Stimulated activated CD4-positive, alpha-beta T cell treated with anti-CD3 and anti-CD28 coated beads, Interleukin-12 subunit alpha, Interleukin-12 subunit beta, amount 100 ng/mL, for 4 hours (primary cell): ENCODE measurements at places on chromosomes 16 and 17.

- DNase-seq: no peak
Measured at GRCh38 chr17:49469831-49470810, 25.0 kb upstream of the NGFR start.

DNA sequence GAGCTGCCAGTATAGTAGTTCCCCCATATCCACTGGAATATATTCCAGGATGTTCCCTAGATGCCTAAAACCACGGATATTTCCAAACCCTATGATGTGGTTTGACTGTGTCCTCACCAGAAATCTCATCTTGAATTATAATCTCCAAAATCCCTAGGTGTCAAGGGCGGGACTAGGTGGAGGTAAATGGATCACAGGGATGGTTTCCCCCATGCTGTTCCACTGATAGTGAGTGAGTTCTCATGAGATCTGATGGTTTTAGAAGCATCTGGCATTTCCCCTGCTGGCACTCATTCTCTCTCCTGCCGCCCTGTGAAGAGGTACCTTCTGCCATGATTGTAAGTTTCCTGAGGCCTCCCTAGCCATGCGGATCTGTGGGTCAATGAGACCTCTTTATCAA is 168.6 kb downstream of the MAF start:
- no peak for DNase-seq

- no peak for DNase-seq
Measured at GRCh38 chr17:50957600-50958575, 91.7 kb upstream of the TOB1 start.

GRCh38 chr17:44074231-44074910 is 3.8 kb downstream of the G6PC3 start:
- no peak for DNase-seq

- DNase-seq: peak; percentile 44
Measured at GRCh38 chr17:79082311-79083190, 7.9 kb downstream of the ENGASE start.

DNA sequence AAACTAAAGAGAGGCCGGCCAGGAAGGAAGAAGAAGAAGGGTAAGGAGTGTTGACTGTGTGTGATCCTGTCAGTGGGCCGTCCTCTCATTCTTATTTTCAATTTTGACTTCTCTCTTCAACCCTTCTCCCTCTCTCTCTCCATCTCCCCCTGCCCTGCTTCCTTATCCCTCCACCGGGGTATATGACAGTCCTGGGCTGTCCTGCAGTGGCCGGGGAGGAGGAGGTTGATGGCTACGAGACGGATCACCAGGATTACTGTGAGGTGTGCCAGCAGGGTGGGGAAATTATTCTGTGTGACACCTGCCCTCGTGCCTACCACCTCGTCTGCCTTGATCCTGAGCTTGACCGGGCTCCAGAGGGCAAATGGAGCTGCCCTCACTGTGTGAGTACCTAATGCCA is 5.6 kb downstream of the CHD3 start:
- DNase-seq: no peak

DNA sequence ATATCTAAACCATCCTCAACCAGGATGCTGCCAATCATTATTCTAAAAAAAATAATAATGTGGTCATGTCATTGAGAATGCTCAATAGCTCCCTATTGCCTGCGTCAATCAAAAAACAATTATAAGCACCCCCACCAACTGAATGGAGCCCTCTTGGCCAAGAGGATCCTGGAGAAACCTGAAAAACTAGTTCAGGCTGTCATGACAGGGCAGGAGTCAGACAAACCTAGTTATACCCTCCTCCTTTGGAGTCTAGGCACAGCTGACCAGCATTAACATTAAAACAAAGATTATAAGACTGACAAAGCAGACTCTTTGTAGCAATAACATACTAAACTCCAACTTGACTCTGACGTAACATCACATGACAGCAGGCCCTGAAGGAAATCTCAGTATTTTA is 119.2 kb upstream of the CCL2 start:
- no peak for DNase-seq

DNA sequence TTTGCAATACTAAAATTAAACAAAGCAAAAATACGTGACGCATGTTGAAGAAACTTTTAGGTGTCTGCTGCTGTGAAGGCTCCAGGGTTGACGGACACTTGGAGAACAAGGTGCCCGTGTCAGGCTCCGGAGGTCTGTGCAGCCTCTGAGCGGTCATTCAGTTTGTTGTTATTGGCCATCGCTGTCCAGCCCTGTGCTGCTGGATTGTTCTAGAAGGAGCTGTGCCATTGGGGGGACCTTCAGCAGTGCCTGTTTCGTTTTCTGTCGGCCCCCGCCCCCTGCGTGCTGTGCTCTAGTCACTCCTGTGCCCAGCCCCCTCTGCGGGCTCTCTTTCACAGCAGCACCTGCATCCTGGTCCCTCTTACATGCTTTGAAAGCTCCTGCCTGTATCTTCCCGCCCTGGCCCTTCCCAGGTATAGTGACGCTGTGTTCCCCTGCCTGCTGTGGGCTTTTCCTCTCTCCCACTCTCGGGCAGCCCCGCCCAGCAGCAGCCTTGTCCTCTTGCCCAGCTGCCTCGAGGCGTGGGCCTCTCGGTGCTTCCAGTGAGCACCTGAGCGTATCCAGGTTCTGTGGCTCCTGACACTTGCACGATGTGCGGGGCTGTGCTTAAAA is 50.7 kb downstream of the RNF213 start:
- no peak for DNase-seq

DNA sequence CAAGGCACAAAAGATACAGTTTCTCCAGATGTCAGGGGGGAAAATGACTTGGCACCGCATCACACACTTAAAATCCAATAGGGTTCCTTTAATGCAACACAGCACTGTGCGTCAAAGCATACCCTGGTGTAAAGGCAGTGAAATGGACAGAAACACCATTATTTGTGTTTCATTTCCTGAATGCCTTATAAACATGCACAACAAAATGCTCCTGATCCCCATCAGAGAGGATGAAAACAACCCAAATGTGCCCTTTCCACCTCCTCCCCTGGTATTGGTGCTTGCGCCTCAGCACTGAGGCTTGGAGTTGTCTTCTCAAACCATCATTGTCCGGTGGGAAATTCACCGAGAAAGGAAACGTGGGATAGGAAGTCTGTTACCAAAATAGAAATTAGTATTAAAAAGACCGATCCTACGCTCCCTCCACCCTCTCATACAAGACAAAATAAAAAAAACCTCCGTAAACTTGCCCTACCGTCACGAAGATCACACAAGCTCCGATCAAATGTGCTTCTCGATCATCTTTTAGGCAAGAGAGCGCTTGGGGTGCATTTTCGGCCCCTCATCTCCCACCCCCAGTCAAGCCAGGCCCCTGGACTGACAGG is 722 bp downstream of the CDC27 start:
- no peak for DNase-seq

DNA sequence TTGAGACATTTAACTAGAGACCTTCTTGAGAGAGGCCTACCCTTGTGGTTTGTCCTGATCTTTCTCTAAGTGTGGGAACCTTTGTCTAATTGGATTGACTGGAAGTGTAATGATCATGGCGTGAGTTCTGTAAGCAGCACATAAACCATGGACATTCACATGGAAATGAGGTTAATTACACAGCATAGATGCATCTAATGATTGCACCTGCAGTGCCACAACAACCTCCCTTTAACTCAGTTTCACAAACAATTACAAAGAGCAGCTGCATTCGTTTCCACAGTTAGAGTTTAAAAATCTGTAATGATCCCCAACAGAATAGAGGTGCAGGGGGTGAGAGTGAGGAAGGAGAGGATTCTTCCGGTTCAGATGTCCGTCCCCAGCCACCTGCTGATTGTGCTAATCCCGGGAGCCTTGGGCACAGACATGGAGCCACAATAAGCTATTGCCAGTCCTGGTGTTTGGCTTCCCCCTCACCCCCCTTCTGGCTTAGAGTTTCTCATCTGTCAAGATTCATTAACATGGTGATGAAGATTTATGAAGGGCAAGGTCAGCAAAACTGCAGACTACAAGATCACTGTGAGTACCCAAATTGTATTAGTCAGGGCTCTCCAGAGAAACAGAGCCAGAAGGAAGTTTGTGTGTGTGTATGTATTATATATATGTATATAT is 659.2 kb upstream of the SOX9 start:
- no peak for DNase-seq

GRCh38 chr17:81020443-81020766 is 14.5 kb upstream of the BAIAP2 start:
- DNase-seq: no peak

DNA sequence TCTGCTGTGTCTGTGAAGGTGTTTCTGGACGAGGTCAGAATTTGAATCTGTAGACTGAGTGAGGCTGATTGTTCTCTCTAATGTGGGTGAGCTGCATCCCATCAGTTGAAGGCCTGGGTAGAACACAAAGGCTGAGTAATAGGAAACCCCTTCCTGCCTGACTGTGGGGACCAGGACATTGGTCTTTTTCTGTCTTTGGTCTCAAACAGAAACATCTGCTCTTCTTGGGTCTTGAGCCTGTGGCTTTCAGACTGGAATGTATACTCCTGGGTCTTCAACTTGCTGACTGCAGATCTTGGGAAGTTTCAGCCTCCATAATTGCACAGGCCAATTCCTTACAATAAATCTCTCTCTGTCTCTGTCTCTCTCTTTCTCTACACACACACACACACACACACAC is 19.6 kb upstream of the LRRC75A start:
- no peak for DNase-seq

DNA sequence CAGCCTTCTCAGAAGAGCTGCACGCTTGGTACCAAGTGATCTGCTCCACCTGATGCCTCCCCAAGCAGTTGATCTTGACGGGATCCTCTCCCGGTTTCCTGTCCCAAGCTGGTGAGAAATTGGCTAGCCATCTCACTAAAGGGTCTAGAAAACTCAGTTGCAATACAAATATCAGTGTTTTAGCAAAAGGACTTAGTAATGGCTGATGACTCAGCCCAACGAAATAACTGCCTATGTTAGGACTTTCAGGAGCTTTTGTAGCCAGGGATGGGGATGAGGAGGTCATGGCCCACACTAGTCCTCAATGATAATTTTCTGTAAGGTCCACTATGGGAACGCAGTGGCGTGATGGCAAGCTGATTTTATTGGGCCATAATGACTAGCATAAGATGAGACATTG is 23.3 kb upstream of the ENGASE start:
- DNase-seq: no peak

DNA sequence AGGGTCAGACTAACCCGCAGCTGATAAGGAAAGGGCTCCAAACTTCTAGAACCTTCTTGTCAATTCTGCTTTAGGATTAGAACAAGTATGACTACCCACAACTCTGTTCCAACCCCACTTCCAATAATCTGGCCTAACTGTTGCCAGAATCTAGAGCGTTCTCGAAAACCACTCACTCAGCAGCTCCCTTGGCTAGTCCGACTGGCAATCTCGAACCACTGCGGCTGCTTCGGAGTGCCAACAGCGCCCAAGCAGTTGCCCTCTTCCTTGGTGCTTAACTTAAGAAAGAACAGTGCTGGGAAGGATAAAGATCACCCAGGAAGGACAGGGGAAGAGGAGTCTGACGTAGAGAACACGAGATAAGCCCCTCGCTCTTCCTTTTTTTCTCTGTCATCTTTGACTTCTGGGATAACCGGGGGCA is 818 bp downstream of the DNAJC7 start:
- DNase-seq: no peak

DNA sequence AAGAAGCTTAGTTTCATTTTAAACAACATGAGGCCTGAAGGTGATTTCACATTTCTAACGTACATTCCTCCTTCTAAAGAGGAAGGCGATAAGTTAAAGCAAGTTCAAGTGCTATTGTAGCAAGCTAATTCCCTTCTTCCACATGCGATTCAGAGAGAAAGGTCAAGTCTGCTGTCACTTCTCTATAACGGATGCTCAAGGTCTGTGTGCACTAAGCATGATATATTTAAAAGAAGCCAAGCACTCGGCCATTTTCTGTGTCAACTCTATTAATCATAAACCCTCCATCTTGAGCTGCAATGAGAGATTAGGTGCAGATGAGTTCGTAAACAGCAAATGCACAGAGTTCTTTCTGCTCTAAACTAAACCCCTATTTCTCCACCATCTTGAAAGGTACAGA is 568.8 kb upstream of the ZFHX3 start:
- DNase-seq: no peak

GRCh38 chr16:11171448-11171709 is 84.6 kb downstream of the SOCS1 start:
- DNase-seq: no peak

- DNase-seq: no peak
Measured at GRCh38 chr16:24747441-24747840, 18.0 kb downstream of the TNRC6A start.

- DNase-seq: no peak
Measured at GRCh38 chr17:15955793-15956541, 11.0 kb downstream of the ADORA2B start.

DNA sequence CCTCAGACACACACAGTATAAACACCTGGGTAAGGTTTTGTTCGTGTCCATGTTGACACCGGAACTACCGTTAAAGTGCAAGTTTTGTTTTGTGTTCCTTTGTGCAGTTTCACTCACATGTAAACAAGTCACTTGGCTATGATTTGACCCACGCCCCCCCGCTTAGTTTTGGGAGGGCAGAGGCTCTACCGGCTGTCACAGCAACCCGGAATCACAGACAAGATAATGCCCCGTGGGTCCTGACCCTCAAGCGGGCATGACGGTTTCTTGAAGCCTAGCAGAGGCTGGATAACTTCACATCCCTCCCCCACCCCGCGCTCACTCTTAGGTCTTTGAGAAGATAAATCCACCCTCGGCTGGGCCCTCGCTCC is 1.7 kb downstream of the RASD1 start:
- no peak for DNase-seq

DNA sequence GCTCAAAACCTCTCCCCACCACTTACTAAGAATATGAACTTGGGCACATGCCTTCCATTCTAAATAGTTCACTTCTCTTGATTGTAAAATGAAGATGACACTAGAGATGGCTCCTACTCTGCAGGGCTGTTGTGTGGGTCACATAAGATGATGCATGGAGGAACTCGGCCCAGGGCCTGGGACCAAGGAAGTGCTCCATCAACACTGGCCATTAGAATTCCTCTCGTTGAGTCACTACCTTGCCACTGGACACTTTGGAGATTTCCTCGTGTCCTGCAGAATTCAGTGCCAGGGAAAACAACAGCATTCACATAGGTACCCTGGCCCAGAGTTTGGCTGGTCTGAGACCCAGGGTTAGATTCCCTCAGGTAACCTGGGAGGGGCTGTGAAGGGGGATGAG is 18.6 kb downstream of the HNF1B start:
- DNase-seq: no peak

DNA sequence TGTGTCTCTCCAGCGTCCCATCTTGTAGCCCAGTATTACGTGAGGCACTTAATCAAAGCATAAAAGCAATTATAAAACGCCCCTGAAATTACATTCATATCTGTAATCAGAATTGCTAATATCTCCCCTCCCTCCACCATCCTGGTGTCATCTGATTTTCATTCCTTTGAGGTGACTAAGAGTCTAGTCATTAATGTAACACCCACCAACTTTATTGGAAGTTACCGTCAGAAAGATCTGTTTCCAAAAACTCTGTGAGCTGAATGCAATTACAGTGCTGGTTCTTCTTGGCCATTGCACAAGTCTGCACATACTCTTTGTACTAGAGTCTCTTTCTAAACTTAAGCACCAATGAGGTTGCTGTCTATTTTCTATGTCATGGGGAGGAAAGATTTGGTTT is 12.5 kb upstream of the MAF start:
- DNase-seq: no peak

GRCh38 chr17:12088035-12088434 is 67.4 kb downstream of the MAP2K4 start:
- no peak for DNase-seq

GRCh38 chr17:63153488-63153887 is 187.5 kb downstream of the TANC2 start:
- no peak for DNase-seq

GRCh38 chr16:50747207-50747956 is 5.5 kb downstream of the CYLD start:
- no peak for DNase-seq

GRCh38 chr16:49793244-49793643 is 62.7 kb downstream of the ZNF423 start:
- DNase-seq: no peak
